ENCODE measurements at places on chromosomes 5 and 9.

DNA sequence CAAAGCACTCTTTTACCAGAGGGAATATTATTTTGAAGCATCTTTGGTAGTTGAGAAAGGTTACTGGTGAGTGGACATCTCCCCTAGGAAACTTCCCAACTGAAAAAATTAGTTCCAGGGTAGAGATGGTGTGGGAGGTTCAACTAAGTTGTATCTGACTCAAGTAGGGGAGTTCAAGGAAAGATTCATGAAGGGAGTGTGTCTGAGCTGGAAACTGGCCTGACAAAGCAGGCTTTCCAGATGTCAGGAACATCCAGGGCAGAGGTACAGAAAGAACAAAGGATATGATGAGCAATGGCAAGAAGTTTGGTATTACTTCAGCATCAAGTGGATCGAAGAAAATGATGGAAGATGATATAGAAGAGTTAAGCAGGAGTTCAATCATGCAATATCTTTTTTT lies 458.0 kb upstream of the RIOK2 start:
- DNase-seq = no peak

GRCh38 chr9:93024646-93024910 lies 33.9 kb upstream of the SUSD3 start:
- no peak for DNase-seq

GRCh38 chr5:178307267-178308045 lies 74.9 kb upstream of the PHYKPL start:
- no peak for DNase-seq

- DNase-seq = no peak
Observed at GRCh38 chr9:119298076-119298853, 71.0 kb downstream of the BRINP1 start.

DNA sequence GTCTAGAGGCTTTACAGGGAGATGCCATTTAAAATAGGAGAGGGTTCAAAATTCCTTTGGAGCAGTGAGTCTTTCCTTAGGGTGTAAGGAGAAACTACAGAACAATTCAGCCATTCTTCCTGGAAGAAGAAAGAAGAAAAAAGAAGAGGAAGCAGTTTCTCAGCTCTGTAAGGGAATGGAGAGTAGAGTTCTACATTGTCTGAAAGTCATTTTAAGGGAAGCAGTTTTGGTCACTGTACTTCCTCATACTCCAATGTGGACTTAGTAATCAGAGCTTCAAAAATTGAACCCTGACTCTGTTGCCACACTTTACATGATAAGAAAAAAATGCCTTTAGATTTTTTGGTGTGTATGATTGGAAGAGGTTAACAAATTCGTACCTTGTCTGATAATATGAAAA lies 122.4 kb downstream of the LRRC70 start:
- DNase-seq = no peak

GRCh38 chr9:132163876-132164603 lies 2.2 kb downstream of the NTNG2 start:
- no peak for DNase-seq

DNA sequence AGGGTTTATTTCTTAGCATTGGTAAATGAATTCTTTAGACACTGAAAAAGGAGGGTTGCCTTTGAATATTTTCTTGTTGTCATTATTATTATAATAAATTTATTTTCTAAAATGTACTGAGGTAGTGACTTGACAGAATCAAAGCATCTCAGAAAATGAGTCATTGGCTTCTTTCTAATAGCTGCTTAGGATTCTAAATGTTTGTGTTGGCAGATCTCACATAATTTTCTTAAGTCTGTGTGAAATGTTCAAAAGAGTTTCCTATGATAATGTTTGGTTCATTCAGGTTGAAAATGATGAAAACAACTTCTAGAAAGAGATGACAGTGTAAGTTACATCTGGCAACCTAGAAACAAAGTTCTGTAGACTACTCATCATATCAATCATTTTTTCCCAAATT lies 69.7 kb downstream of the SH3GL2 start:
- no peak for DNase-seq

- DNase-seq = no peak
Observed at GRCh38 chr9:82923912-82924605, 138.9 kb downstream of the RASEF start.

GRCh38 chr9:116843863-116844620 lies 156.9 kb downstream of the TRIM32 start:
- no peak for DNase-seq

DNA sequence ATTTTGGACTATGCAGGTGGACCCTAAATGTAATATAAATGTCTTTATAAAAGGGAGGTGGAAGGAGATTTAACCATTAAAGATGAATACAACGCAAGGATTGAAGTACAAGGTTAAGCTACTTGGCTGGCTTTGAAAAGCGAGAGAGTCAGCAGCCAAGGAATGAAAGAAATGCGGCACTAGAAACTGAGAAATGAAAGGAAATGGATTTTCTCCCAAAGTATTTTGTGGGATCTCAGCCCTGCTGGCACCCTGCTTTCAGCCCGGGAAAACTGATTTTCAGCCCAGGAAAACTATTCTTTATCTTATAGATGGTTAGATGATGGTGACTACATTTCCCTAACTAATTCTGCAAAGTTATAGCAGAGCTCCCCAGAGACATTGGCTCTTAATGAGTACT lies 1349.6 kb upstream of the C9orf72 start:
- no peak for DNase-seq

- DNase-seq = no peak
Observed at GRCh38 chr9:83649515-83649914, 26.6 kb downstream of the IDNK start.

DNA sequence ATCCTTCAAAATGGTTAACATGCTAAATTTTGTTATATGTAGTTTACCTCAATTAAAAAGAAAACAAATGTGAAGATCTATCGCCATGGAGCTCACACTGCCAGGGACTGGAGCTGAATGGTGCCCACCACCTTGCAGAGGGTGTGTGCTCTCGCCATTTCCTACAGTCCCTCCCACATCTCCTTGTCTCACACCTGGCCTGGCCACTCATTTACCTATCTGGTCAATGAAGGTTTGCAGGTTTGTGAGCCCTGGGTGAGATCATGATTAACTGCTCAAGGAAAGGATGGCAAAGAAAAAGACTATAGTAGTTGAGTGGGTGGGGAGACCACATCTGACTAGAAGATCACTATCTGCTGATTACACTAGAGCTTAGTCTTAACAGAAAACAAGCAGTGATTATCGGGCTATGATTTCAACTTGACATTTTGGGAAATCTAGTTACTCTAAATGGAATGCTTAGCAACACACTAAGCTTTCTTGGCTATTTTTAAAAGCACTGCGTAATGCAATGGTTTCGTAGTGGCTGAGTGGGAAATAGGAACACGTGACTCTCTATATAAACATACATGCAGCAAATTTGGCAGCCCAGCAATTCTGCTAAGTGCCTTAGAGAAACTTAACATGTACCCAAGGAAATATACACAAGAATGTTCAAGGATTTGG lies 27.3 kb downstream of the PUM3 start:
- no peak for DNase-seq

- no peak for DNase-seq
Observed at GRCh38 chr9:98445576-98445975, 190.1 kb upstream of the TBC1D2 start.

- DNase-seq = no peak
Observed at GRCh38 chr9:10911373-10911772, 298.6 kb upstream of the PTPRD start.

DNA sequence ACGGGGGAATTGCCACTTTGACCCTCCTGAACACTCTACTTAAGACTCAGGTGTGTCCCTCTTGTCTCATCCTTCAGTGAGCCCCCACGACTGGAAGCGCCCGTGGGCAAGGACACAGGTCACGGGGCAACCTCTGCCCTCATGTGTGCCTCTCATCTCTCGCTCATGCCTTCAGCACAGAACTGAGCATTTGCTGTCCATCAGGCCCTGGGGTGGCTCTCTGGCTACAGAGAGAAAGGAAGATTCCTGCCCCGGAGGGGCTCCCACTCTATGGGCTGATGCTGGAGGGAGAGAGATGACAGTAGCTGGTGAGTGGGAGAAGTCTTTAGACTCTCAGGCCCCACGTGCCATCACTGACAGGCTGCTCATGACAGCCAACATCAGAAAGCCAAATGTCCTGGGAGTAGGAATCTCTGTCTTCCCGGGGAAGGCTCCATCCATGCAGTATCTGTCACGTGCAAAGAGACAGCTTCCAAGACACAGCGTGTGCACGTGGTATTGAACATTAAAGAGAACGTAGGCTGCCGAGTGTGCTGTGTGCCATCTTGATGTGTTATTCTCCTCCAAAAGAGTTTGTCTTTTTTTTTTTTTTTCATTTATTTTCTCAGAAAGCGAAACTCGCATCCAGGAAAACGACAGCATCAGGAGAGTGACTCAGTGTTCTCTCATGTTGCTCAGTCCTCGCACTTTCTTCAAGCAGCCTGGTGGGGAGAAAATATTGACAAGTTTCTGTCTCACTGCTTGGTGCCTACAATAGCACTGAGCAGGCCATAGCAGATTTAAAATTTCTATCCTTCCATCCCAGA lies 190.5 kb downstream of the GAS1 start:
- no peak for DNase-seq

- no peak for DNase-seq
Observed at GRCh38 chr5:179176166-179176565, 116.0 kb downstream of the ZNF354C start.

DNA sequence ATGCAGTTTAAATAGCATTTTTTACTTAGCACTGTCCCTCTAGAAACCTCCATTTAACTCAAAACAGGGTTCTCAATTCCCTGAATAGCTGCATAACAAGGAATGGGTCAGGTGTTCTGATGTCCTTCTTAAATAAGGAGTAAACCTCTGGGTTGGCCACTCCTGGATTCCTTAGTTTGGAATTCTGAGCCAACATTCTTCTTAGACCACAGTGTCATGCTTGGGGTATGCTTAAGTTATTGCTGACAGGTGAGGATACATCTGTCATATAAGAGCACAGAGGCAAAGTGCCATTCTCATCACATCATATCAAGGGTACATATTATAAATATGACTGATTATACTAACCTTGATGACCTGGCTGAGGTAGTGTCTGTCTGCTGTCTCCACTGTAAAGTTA lies 179.9 kb upstream of the SEMA6A start:
- no peak for DNase-seq

- DNase-seq = no peak
Observed at GRCh38 chr9:4706971-4707622, 27.7 kb downstream of the CDC37L1 start.

Data from stimulated activated CD4-positive, alpha-beta T cell treated with anti-CD3 and anti-CD28 coated beads, Interleukin-15, amount 100 ng/mL, for 48 hours (primary cell).